Fibroblast of skin of right biceps (primary cell): ENCODE measurements at places on chromosomes 6 and 20.
A peak's percentile ranks its signal among the peaks of the same experiment; 100 is the strongest.

DNA sequence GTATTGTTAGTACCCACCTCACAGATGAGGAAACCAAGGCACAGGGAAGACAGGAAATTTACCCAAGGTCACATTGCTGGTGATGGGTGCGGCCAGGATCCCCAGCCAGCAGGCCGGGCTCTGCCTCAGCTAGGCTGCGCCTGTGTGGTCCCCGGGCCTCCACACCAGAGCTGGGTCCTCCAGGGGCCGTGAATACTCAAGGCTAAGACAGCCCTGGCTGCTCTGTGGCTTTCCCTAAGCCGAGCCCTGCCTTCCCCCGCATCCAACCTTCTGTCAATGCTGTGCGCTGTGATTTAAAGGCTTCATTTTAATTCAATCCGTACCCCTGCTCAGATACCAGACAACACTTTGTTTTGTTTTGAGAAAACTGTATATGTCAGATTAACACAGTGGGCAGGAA lies 246.7 kb downstream of the TTLL2 start:
- DNase-seq = no peak

GRCh38 chr6:75424618-75425548 lies 68.7 kb downstream of the FILIP1 start:
- no peak for DNase-seq

GRCh38 chr6:17831135-17831534 lies 124.4 kb upstream of the NUP153 start:
- peak; percentile 77 for DNase-seq

DNA sequence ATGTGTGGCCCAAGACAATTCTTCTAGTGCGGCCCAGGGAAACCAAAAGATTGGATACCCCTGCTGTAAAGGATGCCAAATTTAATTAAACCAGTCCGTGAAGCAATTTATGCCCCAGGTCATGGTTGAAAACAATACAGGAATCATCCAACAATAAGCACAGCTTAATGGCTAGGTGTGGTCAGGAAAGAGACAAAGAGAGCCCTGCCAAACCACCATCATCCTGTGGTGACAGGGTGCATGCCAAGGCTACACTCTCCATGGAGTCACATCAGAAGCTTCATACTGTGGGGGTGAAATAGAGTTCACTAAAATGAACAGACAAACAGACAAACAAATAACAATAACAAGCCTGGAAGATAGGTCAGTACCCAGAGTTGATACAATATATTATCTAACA lies 62.7 kb downstream of the DZANK1 start:
- no peak for DNase-seq

DNA sequence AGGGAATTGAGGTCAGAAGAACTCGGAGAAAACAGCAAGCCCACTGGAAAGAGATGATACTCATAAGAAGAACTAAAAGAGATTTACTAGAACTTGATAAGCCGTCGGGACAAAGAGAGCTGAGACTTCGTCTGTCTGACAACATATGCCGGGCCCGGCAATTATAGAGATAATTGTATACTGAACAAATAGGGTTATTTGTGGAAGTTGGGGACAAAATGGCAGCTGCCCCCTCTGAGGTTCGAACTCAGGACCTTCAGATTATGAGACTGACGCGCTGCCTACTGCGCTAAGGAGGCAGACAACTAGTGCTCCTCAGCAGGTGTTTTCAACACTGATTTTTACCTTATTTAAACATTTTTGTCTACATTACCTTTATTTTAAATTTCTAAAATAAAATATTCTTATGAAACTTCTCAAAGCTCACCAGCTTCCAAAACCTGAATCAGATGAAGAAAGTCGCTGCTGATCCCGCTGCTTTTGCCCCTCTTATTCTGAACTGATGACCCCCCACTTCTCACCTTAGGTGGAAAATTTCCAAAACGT lies 29.3 kb upstream of the TRIM27 start:
- DNase-seq = peak; percentile 76

GRCh38 chr6:29628419-29629281 lies 4.3 kb downstream of the GABBR1 start:
- peak; percentile 82 for DNase-seq

GRCh38 chr20:63264519-63264918 lies 8.1 kb upstream of the ARFGAP1 start:
- DNase-seq = peak; percentile 47

DNA sequence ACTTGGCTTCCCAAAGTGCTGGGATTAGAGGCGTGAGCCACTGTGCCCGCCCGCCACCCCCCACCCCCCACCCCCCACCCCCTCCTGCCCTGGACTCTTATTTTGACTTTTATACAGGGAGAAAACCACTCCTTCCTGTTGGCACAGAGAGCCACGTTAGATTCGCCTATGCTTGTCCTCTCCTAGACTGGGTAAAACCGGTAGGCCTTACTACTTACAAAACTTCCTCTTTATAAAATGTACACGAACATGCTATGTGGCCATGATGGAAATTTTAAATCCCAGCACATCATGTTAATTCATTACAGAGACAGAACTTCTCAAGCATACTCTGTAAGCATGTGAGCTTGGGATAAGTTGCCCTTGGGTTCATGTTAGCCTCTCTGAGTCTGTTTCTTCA lies 124.2 kb downstream of the SLC24A3 start:
- no peak for DNase-seq

GRCh38 chr6:137133122-137133521 lies 40.3 kb downstream of the IL22RA2 start:
- no peak for DNase-seq

DNA sequence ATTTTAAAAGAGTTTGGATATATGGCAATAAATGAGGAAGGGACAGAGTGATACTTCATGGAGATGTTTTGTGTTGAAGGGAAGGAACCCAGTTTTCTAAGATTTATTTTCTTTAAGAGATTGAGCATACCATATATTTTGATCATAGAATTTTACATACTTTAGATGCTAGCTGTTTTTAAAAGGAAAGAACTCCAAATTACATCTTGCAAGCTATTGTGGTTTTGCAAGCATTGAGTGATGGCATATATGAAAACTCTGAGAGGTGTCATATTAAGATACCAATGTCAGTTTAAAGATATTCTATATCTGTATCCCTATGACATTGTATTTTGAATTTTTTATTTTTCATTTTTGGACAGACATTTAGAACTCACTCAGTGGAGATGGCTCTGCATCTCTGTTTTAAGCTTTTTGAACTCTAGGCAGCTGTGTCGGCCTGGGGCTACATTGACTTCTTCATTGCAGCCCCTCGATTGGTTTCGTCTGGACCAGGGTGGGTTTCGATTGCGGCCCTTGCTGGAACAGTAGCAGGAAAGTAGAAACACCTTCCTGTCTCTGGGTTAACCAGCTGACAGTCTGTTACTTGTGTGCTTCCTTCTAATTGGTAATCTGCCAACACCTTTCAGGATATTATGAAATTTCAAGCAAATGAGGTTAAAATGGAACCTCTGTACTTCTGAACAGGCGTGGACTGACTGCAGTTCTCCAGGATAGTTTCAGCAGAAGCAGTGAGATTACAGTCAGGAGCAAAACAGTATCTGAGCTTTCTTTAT lies 14.0 kb downstream of the IGF2R start:
- DNase-seq = peak; percentile 49

DNA sequence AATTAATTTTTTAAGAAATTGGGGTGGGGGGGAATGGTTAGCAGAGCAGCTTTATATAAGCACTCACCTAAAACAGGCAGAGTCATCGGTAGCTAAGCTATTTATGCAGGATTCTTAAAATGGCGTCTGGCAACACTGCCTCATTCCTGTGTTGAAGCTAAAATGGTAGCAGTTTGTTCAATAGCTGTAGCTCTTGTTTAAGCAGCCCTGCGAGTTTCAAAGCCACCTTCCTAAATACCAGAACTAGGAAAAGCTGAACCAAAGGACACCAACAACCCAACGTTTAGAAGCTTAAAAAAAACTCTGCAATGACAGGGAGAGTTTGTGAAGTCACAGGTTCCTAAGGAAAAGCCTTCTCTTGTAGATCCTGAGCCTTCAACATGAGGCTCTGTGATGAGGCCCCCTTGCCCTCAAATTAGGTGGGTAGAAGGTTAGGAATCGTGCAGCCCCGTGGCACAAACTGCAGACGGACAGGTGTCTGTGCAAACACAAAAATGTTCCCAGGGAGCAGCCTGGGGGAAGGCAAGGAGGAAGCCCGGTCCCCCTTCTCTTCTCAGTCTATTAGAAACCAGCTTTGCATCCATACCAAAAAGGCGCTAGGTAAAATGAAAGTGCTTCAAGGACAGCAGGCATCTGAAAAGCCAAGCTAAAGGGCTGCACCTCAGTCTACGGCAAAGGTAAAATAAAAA lies 4.7 kb downstream of the ZMYND8 start:
- no peak for DNase-seq
